ENCODE measurements at places on chromosomes 6 and 20. TPM values are rescaled to one million over a fixed set of nuclear protein-coding genes. Genes with fewer than 3 reads are reported as not detected.

The NKAPL gene
- 0.24 TPM for total RNA-seq

The C20orf144 gene
- total RNA-seq = 0.17 TPM

The PRL gene
- not detected for total RNA-seq

The FAXC gene
- not detected for total RNA-seq

The GPR6 gene
- total RNA-seq = not detected

- DNase-seq = no peak
- peaks cover 24% of the 10 kb centered on the region for H3K4me1 ChIP-seq
- no peak overlapping the region for H3K4me3 ChIP-seq
- no peaks in the 10 kb centered on the region for H3K36me3 ChIP-seq
Observed at GRCh38 chr6:12068899-12069557, 56.9 kb downstream of the HIVEP1 start.

- H3K4me1 ChIP-seq = no peaks in the 10 kb centered on the region
- no peak for DNase-seq
- no peaks in the 10 kb centered on the region for H3K27me3 ChIP-seq
- H3K4me3 ChIP-seq = no peak overlapping the region
- H3K36me3 ChIP-seq = no peaks in the 10 kb centered on the region
Observed at GRCh38 chr6:150739711-150740349, 125.7 kb upstream of the MTHFD1L start.

DNA sequence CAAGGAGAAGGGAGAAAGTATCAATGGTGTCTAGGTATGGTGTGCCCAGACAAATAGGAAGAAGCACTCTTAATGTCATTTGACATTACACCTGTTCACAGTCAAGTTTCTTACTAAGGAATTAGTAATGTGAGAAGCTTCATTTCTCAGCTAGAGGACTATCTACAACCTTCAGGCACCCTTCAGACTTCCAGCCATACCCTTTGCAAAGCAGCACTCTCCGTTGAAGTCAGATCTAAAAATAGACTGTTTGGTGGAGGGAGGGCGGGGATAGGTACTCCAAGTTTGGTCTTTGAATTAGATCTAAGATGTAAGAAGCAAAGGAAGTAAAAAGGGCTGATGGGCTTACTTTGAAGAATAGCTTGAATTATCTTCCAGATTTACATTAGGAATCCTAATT is 311.1 kb downstream of the SLC35F1 start:
- no peak overlapping the region for H3K4me3 ChIP-seq
- DNase-seq = no peak
- no peaks in the 10 kb centered on the region for H3K4me1 ChIP-seq
- H3K27ac ChIP-seq = no peak overlapping the region
- H3K36me3 ChIP-seq = no peaks in the 10 kb centered on the region

GRCh38 chr6:125714441-125715090 is 34.9 kb upstream of the HEY2 start:
- no peak for DNase-seq
- H3K27me3 ChIP-seq = no peaks in the 10 kb centered on the region
- no peak overlapping the region for H3K4me3 ChIP-seq
- no peak overlapping the region for H3K27ac ChIP-seq

- H3K27ac ChIP-seq = no peak overlapping the region
- DNase-seq = no peak
- H3K27me3 ChIP-seq = no peaks in the 10 kb centered on the region
- no peak overlapping the region for H3K4me3 ChIP-seq
- no peaks in the 10 kb centered on the region for H3K36me3 ChIP-seq
- H3K4me1 ChIP-seq = no peaks in the 10 kb centered on the region
Observed at GRCh38 chr20:1206366-1207148, 3.3 kb downstream of the C20orf202 start.

DNA sequence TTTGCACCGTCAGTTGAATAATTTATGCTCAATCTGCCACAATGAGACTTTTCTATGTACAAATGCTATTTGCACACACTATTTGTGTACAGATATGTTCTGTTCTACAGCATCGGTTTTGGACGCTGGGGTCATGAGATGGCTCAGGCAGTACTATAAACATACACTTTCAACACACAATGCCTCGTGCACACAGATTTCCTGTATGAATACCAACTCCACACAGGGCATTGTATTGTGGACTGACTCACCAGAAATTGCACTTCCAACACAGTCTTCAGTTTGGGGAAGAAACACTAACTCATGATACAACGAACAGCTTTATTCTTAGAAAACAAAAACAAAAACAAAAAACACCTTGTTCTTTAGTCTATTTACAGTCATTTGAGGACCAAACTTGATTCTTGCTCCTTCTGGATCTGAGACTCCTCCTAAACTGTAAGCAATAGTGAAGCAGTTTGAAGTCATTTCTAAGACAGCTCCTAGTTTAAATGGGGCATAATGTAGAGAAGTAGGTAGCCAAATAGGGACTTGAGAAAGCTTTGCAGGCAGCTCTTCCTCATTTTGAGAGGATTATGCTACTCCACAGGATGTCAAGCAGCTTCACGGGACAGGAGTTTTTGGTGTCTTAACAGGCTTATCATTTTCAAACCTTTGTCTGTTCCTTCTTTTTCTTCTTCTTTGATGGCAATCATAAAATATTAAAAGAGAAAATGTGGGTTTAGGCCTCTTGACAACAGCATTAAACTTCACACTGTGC is 33.7 kb downstream of the GJA10 start:
- DNase-seq = no peak
- peak overlapping the region; percentile 7 for H3K27ac ChIP-seq
- H3K36me3 ChIP-seq = no peaks in the 10 kb centered on the region

DNA sequence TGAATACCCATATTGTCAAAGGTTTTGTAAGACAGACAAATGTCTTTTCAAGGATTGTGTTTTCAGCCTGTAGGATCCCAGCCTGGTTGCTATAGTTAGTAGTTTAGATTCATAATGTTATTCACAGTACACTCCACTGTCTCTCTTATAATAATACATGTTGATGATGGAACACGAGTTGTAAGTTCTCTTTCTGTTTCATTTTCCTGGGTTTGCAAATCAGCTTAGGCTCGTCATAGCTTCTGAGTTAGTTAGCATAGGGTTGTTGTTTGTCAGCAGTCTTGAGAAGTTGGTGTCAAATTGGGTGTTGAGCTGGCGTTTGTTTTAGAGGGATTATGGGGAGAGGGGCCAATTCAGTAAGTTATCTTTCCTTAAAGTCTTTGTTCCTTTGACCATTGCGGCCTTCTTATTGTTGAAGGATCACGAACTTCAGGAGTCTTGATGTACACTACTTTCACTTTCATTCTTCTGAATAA is 45.8 kb downstream of the QKI start:
- peaks cover 14% of the 10 kb centered on the region for H3K4me1 ChIP-seq
- peak overlapping the region; percentile 55 for H3K4me3 ChIP-seq
- DNase-seq = peak; percentile 68
- H3K27ac ChIP-seq = peak overlapping the region; percentile 74
- no peaks in the 10 kb centered on the region for H3K27me3 ChIP-seq

DNA sequence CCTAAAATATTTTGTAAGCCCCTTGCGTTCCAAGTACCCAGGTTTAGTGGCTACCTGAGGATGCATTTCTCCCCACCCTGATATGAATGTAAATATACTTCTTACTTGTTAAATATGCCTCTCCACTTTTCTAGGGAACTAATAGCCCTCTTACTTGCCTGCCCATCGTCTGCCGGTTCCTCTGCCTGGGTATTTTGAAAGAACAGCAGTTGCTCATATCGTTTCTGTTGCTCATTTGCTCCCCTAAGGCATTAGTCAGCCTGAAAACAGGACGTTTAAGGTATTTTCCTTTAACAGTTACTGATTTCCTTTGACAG is 141.3 kb upstream of the CARMIL1 start:
- H3K4me3 ChIP-seq = peak overlapping the region; percentile 61
- DNase-seq = no peak
- peaks cover 12% of the 10 kb centered on the region for H3K4me1 ChIP-seq
- H3K36me3 ChIP-seq = no peaks in the 10 kb centered on the region

GRCh38 chr20:9616455-9616805 is 102.0 kb downstream of the LAMP5 start:
- H3K27me3 ChIP-seq = no peaks in the 10 kb centered on the region
